AG20443 (cell line): ENCODE measurements at places on chromosomes 2 and 18.

DNA sequence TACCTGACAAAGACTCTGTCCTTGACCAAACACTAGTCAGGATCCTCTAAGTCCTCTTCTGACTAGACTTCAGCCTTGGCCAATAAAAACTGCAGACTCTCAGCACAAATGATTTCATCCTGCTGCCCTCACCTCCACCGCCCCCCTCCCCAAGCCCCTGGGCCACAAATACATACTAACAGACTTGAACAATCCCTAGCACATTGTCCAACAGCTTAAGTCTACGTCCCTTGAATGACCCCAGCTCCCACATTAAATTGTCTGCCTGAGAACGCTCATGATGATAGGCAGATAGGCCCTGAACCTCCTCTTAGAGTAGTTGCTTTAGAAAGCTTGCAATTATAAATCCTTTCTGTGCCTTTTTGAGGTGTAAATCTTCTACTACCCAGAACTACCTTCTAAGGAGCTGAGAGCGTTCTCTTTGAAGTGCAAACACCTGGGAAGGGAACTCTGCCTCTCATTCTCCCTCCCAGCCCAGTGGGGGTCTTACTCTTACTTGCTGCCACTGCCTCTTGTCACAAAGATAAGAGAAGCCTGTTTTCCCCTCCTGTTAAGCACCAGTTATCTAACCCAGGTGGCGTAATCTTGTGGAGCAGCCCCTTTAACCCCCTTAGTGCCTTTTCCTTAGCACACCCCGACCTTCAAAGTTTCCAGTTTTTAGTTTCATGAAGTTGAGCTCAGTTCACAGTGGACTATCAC, 1225.6 kb downstream of the LRP1B start:
- DNase-seq = no peak

DNA sequence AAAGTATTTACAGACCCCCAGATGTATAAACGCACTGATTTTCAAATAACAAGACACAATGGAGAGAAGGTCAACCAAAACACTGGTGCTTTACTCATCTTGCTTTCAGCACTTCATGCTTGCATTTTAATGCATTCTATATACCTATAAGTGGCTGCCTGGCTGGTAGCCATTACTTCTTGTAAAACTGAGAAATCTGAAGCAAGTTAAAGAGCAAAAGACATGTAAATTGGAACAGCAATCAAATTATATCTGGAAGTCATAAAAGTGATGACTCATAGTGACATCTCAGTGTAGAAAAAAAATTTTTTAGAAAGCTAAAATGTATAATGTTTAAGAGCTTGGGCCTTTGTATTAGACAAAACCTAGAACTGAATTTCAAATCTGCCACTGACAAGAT, 106.2 kb downstream of the CCDC141 start:
- no peak for DNase-seq

- DNase-seq = peak; percentile 42
Measured at GRCh38 chr18:28189400-28190239, 12.7 kb upstream of the CDH2 start.

DNA sequence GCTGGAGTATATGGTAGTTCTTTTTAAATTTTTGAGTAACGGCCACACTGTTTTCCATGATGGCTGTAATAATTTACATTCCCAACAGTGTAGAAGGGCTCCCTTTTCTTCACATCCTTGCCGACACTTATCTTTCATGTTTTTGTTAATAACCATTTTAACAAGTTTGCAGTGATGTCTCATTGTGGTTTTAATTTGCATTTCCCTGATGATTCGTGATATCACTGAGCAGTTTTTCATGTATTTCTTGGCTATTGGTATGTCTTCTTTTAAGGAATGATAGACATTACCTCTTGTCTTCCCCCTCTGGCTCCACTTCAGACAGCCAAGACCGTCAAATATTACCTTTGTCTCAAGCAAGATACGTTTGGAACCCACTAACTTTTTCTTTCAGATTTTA, 371.1 kb upstream of the NRP2 start:
- no peak for DNase-seq

GRCh38 chr2:228600265-228600664, 418.8 kb upstream of the SPHKAP start:
- peak; percentile 70 for DNase-seq

- no peak for DNase-seq
Measured at GRCh38 chr2:189066037-189066436, 91.9 kb downstream of the COL3A1 start.

- peak; percentile 72 for DNase-seq
Measured at GRCh38 chr2:185738679-185739472, at the start of gene FSIP2. TSS of gene FSIP2 (plus strand) at chr2:185738804. CDS start at chr2:185738895, 91 bp downstream.

- DNase-seq = no peak
Measured at GRCh38 chr2:71601136-71602114, 148.1 kb downstream of the DYSF start.

DNA sequence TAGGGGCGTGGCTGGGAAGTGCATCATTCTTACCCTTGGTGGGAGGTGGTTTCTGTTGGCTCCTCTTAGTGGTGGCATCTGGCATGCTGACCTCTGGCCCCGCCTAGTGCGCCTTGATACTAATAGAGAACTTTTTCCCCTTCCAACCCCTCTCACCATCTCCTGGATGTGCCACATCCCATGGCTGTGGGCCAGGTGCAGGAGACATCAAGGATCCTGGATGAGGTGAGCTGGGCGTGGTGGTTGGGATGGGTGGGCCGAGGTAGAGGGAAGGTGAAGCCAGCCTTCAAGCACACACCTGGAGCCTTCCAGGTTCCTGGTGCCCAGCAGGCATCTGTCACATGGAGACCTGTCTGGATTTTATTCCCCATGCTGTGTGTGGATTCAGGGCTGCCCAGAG, 149.2 kb downstream of the DYSF start:
- no peak for DNase-seq

- DNase-seq = no peak
Measured at GRCh38 chr2:43057742-43058725, 168.4 kb downstream of the ZFP36L2 start.

DNA sequence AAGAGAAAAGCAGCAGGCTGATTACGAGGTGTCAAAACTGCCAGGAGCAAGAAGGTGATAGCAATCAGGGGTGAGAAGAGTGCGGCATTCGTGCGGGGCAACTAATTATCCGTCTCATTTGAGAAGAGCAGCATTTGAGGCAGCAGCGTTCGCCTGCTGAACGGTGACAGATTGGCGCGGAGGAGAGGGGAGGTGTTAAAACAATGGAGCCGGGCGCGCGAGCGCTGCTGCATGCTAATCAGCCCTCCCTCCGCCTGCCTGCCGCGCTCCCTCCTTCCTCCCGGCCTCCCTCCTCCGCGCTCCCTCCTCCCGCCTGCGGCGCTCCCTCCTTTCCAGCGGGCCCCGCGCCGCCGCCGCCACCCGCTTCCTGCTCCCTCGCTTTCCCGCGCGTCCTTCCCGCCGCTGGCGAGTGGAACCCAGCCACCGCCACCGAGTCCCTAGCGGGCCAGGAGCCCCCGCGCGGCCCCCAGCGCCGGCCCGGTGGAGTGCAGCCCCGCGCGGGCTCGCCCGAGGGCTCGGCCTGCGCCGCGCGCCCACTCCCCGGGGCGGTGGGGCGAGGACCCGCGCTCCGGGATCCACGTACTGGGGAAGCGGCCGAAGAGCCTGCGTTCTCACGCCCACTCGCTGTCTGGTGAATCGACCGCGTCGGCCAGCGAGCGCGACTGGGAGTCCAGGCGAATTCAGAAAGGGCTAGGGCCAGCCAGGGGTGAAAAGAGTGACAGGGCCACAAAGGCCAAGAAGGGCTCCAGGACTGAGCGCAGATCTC, 69.5 kb upstream of the PSMD14 start:
- peak; percentile 69 for DNase-seq

DNA sequence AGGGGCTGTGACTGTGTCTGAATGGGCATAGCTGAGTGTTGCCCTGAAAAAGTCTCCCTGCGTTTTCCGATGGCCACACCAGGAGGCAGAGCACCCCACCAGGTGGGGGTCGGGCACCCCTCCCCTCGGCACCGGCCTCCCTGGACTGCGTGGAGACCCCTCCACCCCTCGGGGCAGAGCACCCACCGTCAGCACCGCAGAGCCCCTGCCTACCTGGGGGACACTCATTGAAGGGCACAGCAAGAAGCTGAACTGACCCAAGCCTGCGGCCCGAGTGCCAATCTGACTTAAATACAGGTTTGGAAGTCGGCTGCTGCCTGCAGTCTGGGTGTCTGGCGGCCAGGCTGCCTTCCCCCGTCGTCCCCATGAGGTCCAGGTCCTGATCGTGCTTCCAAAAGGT, 69.9 kb downstream of the KCNG2 start:
- peak; percentile 4 for DNase-seq

DNA sequence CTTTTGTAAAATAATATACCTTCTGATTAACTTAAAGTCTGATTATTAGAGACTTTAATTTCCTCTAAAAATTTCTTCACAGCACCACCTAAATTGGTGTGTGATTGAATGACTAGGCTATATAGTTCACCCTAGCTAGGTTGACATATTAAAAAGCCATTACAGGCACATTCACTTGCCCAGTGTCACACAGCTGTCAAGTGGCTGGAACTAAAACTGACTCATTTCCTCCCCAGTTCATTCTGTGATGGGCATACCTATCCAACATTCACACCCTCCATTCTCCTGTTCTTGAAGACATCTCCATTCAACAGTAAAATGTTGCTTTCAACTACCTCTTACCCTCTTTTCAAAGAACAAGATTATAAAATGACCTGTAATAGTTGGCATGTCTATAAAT, 334.5 kb downstream of the ARHGAP15 start:
- DNase-seq = no peak

GRCh38 chr2:11177871-11178690, 22.8 kb downstream of the SLC66A3 start:
- DNase-seq = no peak

GRCh38 chr2:209591021-209591420, 167.2 kb downstream of the MAP2 start:
- no peak for DNase-seq

- DNase-seq = no peak
Measured at GRCh38 chr2:239263669-239264491, 136.9 kb downstream of the HDAC4 start.

DNA sequence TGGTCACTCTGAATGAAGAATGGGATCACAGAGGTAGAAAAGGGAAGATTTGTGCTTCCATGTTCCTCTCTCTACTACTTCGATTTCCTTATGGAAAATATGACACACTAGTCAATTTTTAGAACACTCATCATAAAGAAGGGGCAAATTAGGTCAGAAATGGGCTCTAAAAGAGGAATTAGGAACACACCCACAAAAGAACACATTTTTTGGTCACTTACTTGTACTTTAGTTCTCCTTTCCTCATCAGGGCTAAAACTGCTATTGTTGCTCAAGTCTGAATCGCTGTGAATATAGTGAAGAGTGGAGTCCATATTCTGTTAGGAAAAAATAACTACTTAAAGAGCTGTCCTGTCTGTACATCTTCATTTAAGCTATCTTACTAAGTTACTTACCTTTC, 52.6 kb downstream of the PPP4R1 start:
- no peak for DNase-seq

GRCh38 chr2:46333912-46334311, 36.7 kb downstream of the EPAS1 start:
- no peak for DNase-seq

DNA sequence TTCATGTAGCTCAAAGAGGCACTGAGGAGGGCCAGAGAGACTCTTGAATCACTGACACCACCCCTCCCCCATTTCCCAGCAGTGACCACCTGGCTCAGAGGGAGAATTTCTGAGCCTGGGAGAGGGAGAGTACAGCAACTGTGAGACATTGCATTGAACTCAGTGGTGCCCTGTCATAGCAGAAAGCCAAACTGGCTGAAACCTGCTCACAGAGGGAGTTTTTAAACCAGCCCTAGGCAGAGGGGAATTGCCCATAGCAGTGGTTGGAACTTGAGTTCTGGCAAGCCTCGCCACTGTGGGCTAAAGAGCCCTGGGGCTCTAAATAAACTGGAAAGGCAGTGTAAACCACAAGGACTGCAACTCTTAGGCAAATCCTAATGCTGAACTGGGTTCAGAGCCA, 243.1 kb downstream of the ADCYAP1 start:
- DNase-seq = no peak

DNA sequence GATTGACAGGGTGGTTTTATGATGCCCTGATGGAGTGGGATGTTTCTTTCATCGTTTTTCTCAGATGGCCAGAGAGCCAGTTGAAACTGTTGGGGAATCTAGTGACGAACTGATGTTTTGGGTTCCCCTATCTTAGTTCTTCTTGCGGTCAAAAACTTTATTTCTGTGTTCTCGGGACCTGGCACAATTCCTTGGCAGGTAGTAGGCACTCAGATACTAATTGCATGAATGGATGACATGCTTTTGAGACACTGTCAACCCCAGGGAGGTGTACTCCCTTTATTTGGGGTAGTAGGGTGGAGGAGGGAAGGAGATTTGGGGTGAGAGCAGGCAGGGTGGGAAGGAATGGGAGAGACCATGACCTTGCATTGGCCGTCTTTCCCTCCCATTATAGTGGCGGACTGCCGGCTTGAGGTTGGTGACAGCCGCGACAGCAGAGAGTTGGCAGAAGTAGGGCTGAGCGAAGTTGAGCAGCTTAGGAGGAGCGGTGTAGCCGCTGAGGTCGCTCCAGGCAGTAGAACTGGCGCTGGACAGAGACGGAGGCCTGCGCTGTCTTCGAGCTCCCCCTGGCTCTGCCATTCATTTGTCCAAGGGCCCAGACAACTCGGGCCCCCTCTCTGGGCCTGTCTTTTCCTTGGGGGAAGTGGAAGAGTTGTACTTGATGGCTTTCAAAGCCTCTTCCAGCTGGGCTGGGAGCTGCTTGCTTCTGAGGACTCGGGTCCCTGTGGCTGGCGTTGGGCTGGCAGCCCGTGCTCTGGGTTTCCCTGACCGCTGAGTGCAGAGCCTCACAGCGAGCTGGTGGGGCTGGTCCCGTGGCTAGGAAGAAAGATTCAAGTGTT, 2.6 kb downstream of the TET3 start:
- DNase-seq = no peak

GRCh38 chr2:73228631-73229030, 4.4 kb downstream of the PRADC1 start:
- DNase-seq = no peak
